ENCODE measurements at places on chromosomes 2 and 18.
A peak's percentile ranks its signal among the peaks of the same experiment; 100 is the strongest.

- DNase-seq, result no peak
- H3K27ac ChIP-seq, result no peak overlapping the region
- H3K27me3 ChIP-seq, result no peaks in the 10 kb centered on the region
- no peaks in the 10 kb centered on the region for H3K4me1 ChIP-seq
- H3K4me3 ChIP-seq, result no peak overlapping the region
- H3K36me3 ChIP-seq, result peaks cover 2% of the 10 kb centered on the region
These were observed 193.4 kb upstream of the NRXN1 start for GRCh38 chr2:51225377-51225776.

DNA sequence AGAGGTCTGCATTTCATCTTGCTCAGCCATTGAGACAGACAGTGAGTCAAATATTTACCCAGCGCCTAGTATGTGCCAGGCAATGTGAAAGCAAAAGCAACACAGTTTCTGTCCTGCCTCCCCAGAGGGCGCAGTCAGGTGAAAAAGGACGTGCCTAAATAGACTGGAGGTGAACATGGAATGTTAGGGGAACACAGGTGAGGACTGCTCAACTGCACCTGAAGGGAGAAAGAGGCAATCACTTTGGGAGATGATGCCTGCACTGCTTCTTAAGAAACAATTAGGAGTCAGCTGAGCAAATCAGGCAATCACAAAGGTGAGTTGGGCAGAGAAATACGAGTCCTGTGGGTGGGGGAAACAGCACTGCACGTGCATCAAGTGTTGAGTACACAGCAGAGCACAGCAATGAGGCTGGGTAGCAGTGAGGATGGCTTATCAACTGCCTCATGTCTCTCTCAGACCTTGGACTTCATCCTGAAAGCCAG is 218.3 kb upstream of the SMAD7 start:
- H3K27me3 ChIP-seq, result no peaks in the 10 kb centered on the region
- H3K4me1 ChIP-seq, result peaks cover 47% of the 10 kb centered on the region
- peaks cover 4% of the 10 kb centered on the region for H3K36me3 ChIP-seq
- peak overlapping the region; percentile 76 for H3K4me3 ChIP-seq

DNA sequence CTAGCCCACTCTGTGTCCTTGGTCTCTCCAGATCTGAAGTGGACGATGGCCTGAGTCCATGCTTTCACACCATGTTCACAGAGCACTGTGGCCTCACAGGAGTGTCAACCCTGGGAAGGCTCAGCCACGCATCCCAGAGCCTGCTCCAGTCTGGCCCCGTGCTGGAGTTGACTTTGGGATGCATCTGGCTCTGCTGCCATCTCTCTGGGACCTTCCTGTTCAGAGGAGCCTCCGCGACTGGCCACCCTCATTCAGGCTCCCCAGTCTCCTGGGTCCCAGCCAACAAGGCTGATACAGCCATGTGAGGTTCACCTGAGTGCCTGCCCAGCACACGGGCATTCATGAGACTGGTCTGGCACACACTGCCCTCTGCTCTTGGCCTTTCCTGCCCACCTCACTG is 199.7 kb upstream of the RAB6C start:
- no peaks in the 10 kb centered on the region for H3K36me3 ChIP-seq
- peaks cover 22% of the 10 kb centered on the region for H3K27me3 ChIP-seq
- DNase-seq, result no peak
- H3K4me1 ChIP-seq, result no peaks in the 10 kb centered on the region

DNA sequence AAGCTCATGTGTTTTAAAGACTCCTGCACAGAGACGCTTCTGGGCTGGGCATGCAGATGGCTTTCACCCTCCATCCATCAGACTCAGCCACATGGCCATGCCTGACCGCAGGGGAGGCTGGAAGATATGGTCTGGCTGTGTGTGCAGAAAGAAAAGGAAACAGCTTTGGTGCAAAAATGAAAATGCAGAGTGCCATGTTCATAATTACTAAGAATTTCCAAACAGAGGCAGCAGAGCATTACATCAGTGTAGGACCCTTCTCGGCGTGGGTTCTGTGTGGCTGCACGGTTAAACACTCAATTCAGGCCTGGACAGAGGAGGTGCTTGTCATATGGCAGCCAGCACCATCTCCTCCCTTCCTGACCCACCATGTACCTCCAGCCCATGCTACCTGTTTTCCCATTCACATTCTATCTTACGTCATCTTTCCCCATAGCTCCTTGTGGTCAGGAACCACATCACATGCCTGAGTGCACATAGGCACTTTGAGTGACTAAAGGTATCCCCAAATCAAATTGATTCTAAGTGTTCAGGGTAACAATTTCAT is 200.3 kb upstream of the ID2 start:
- no peak for DNase-seq
- H3K27me3 ChIP-seq, result no peaks in the 10 kb centered on the region
- H3K4me1 ChIP-seq, result peaks cover 77% of the 10 kb centered on the region

DNA sequence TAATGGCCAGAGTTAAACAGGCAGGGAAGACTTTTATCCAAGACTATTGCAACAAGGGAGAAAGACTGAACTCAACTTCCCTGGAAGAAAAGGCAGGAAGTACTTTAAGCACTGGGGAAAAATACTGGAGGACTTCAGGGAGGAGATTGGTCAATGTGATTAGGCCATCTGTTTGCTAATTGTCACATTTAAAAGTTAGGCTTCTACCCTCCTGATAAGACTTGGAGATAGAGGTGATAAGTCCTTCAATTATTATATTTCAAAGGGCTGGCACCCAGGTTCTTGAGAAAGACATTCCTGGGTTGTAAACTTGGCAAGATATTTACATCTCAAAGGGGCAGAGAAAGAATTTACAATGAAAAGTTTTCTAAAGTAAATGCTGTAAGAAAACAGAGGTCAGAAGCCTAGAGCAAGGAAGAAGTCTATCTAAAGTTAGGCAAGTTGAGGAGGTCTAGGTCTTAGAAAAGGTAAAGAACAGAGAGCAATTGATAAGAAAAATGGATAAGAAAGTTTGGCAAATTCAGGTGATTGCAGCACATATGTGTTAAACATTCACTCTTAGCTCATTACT is 48.4 kb downstream of the DTNA start:
- H3K36me3 ChIP-seq, result no peaks in the 10 kb centered on the region
- H3K27me3 ChIP-seq, result peaks cover 38% of the 10 kb centered on the region
- H3K27ac ChIP-seq, result no peak overlapping the region
- H3K4me3 ChIP-seq, result no peak overlapping the region

DNA sequence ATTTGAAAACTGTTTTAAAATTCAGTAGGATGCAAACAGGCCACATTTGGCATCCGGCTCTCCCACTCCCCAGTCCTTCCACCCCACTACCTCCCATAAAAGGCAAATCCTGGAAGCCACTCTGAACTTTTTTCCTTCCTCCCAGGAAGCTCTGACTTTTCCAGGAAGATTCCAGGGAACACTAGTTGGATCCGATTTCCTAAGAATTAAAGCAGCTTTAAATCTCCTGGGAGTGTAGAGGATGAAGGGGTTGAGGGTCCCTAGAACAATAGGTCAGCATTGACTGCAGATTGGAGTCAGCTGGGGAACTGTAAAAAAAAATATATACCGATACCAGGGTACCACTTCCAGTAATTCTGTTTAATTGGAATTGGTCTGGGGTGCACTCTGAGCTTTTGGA is 76.9 kb downstream of the CRIM1 start:
- H3K4me1 ChIP-seq, result peaks cover 6% of the 10 kb centered on the region
- H3K36me3 ChIP-seq, result peaks cover 4% of the 10 kb centered on the region
- H3K27me3 ChIP-seq, result no peaks in the 10 kb centered on the region
- H3K4me3 ChIP-seq, result no peak overlapping the region
- no peak for DNase-seq
- no peak overlapping the region for H3K27ac ChIP-seq

- H3K36me3 ChIP-seq, result no peaks in the 10 kb centered on the region
- H3K4me3 ChIP-seq, result no peak overlapping the region
- no peaks in the 10 kb centered on the region for H3K4me1 ChIP-seq
- H3K27me3 ChIP-seq, result no peaks in the 10 kb centered on the region
- H3K27ac ChIP-seq, result no peak overlapping the region
- no peak for DNase-seq
These were observed 477.3 kb downstream of the DCDC2C start for GRCh38 chr2:4180631-4181030.

- DNase-seq, result no peak
- H3K4me1 ChIP-seq, result peaks cover 14% of the 10 kb centered on the region
- H3K36me3 ChIP-seq, result no peaks in the 10 kb centered on the region
- H3K27me3 ChIP-seq, result no peaks in the 10 kb centered on the region
- H3K4me3 ChIP-seq, result no peak overlapping the region
- no peak overlapping the region for H3K27ac ChIP-seq
These were observed 276.7 kb downstream of the DSEL start for GRCh38 chr18:67239826-67240225.

DNA sequence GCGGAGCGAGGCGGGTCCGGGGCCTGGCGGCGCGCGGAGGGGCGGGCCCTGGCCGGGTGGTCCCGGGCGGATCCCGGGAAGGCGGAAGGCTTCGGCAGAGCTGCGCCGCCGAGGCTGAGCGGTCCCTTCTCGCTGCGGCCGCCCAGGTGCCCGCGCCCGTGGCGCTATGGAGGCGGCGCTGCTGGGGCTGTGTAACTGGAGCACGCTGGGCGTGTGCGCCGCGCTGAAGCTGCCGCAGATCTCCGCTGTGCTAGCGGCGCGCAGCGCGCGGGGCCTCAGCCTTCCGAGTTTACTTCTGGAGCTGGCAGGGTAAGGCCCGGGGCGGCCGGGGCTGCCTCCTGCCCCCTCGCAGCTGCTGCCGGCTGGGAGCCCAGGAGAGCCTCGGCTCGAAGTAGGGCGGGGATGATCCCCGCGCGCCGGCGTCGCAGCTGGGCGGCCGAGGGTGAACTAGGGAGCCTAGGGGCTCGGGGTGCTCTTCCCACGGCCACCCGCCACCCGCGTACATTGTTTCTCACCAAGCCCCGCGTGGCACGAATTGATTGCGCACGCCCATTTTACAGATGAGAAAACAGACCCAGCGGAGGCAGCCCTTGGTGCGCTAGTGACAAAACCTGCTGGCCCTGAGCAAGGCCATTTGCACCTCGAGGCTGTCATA is at the start of gene SLC66A3:
Gene SLC66A3, plus strand, starts transcription at position 87 of the 655 bp plus-strand sequence. Its CDS starts 80 bp downstream, at position 167.
- H3K4me1 ChIP-seq, result peaks cover 28% of the 10 kb centered on the region
- peak; percentile 76 for DNase-seq
- H3K36me3 ChIP-seq, result peaks cover 4% of the 10 kb centered on the region
- peak within 1 kb of the TSS; percentile 83 for H3K27ac ChIP-seq
- H3K4me3 ChIP-seq, result peak within 1 kb of the TSS; percentile 81
- H3K27me3 ChIP-seq, result no peaks in the 10 kb centered on the region

GRCh38 chr18:50011813-50012435 is 183.0 kb downstream of the MYO5B start:
- no peak for DNase-seq
- H3K27ac ChIP-seq, result no peak overlapping the region
- peaks cover 14% of the 10 kb centered on the region for H3K27me3 ChIP-seq
- H3K36me3 ChIP-seq, result no peaks in the 10 kb centered on the region
- H3K4me1 ChIP-seq, result no peaks in the 10 kb centered on the region

DNA sequence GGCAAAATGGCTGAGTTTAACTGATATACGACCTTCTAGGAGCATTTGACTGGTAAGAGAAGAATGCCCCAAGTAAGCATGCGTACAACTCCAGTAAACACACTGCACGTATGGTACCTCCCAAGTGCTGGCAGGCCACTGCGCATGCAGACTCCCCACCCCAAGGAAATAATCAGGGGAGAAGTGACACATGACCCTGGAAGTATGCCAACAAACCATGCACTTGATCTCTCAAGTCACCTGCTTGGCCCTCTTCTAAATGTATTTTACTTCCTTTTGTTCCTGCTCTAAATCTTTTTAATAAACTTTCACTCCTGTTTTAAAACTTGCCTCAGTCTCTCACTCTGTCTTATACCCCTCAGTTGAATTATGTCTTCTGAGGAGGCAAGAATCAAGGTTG is 129.8 kb upstream of the COL5A2 start:
- H3K27ac ChIP-seq, result no peak overlapping the region
- no peak for DNase-seq
- no peaks in the 10 kb centered on the region for H3K36me3 ChIP-seq

GRCh38 chr2:46305767-46306166 is 8.6 kb downstream of the EPAS1 start:
- no peak for DNase-seq
- no peaks in the 10 kb centered on the region for H3K36me3 ChIP-seq
- no peak overlapping the region for H3K4me3 ChIP-seq
- peaks cover 50% of the 10 kb centered on the region for H3K27me3 ChIP-seq
- H3K27ac ChIP-seq, result no peak overlapping the region
